T-cell (primary cell): ENCODE measurements at places on chromosomes 6 and 20. TPM values are rescaled to one million over a fixed set of nuclear protein-coding genes. Genes with fewer than 3 reads are reported as not detected.

RAD21L1 gene
- not detected for total RNA-seq

DNA sequence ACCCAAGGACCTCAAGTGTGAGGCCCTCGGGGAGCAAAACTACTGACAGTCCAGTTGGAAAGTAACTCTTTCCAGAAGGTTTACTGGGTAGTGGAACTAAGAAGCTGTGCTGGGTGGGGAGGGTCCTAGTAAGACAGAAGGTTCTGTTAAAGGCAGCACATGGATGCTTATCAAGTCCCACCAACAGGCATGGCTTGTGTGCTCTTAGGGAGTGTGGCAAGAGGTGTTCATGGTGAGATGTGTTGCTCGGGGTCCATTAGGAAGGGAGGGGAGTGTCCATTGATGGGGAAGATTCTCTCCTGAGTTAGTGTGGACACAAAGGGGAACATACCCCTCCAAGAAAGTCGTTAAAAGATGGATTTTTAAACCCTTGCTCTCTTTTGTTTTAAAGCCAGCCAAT, 120.6 kb downstream of the LY86 start:
- no peak for DNase-seq
- no peaks in the 10 kb centered on the region for H3K27me3 ChIP-seq
- H3K4me3 ChIP-seq = no peak overlapping the region
- H3K4me1 ChIP-seq = peaks cover 22% of the 10 kb centered on the region

MCHR2 gene
- total RNA-seq = not detected

- DNase-seq = no peak
- no peak overlapping the region for H3K4me3 ChIP-seq
- H3K36me3 ChIP-seq = no peaks in the 10 kb centered on the region
- no peak overlapping the region for H3K27ac ChIP-seq
- peaks cover 24% of the 10 kb centered on the region for H3K4me1 ChIP-seq
- H3K27me3 ChIP-seq = no peaks in the 10 kb centered on the region
These were observed 105.9 kb downstream of the TOX2 start for GRCh38 chr20:44020406-44021148.

DNA sequence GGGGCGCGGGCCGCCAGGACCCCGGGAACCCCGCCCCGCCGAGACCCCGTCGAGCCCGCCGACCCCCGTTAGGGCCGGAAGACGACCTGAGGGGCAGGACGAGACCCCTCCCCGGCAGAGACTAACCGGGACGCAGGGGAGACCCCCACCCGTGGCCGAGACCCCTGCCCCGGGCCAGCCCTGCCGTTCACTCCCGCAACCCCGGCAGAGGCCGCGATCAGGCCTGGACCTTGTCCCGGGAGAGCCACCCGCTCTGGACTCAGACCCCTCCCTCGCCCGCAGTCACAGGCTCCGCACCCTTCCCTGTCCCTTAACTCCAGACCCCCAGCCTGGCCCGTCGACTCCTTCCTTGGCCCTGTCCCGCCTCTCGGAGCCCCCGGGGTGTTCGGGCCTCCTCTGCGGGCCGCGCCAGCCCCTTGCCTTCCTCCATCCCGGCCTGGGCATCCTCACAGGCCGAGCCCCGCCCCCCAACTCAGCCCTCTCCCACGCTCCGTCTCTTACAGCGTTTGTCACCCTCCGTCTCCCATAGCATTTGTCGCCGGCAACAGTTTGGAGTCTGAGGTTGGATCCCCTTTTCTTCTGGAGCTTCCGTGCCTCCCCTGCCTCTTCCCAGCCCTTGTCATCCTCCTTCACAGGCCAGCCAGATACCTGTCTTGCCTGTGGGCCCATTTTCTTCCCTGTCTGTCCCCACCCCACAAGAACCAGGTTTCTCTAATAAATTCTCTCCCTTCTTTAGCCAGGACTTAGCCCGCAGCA, 569 bp downstream of the TCEA2 start:
- no peaks in the 10 kb centered on the region for H3K36me3 ChIP-seq
- no peak overlapping the region for H3K27ac ChIP-seq
- H3K27me3 ChIP-seq = no peaks in the 10 kb centered on the region
- H3K4me1 ChIP-seq = peaks cover 60% of the 10 kb centered on the region

DNA sequence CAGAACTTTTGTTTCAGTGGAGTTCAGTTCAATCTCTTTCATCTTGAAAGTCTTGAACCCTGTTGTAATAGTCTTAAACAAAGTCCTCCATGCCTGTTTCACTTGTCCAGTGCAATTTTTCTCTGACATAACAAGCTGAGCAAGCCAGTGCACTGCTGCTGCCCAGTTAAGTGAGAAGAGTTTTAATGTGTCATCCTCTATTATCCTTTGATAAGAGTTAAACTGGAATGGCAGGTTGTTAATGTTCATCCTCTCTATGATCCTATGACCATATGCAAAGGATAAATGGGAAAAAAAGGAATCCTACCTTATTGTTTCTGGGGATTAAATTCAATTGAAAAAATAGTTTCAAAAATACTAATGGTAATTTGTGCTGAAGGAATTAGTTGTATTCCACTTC, 197.5 kb downstream of the FRK start:
- no peaks in the 10 kb centered on the region for H3K4me1 ChIP-seq
- no peak overlapping the region for H3K4me3 ChIP-seq
- no peak overlapping the region for H3K27ac ChIP-seq
- H3K36me3 ChIP-seq = no peaks in the 10 kb centered on the region

DNA sequence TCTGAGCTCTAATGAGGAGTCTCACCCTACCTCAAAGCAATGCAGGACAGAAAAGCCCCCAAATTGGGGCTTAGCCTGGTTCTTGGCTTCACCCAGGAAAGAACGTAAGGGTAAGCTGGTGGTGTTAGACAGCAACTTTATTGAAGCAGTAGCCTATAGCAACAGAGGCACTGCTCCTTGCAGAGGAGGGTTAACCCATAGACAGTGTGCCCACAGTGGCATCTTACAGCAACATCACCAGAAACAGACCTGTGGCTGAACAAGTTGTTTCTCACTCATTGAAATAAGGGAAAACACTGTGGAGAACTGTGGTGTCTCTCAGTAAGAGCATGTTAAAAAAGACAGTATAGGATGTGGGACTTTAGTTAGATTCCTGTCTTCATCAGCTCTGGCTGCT, 80.4 kb upstream of the SPTLC3 start:
- H3K27ac ChIP-seq = no peak overlapping the region
- H3K4me3 ChIP-seq = no peak overlapping the region
- no peaks in the 10 kb centered on the region for H3K4me1 ChIP-seq
- H3K36me3 ChIP-seq = no peaks in the 10 kb centered on the region
- DNase-seq = no peak

DNA sequence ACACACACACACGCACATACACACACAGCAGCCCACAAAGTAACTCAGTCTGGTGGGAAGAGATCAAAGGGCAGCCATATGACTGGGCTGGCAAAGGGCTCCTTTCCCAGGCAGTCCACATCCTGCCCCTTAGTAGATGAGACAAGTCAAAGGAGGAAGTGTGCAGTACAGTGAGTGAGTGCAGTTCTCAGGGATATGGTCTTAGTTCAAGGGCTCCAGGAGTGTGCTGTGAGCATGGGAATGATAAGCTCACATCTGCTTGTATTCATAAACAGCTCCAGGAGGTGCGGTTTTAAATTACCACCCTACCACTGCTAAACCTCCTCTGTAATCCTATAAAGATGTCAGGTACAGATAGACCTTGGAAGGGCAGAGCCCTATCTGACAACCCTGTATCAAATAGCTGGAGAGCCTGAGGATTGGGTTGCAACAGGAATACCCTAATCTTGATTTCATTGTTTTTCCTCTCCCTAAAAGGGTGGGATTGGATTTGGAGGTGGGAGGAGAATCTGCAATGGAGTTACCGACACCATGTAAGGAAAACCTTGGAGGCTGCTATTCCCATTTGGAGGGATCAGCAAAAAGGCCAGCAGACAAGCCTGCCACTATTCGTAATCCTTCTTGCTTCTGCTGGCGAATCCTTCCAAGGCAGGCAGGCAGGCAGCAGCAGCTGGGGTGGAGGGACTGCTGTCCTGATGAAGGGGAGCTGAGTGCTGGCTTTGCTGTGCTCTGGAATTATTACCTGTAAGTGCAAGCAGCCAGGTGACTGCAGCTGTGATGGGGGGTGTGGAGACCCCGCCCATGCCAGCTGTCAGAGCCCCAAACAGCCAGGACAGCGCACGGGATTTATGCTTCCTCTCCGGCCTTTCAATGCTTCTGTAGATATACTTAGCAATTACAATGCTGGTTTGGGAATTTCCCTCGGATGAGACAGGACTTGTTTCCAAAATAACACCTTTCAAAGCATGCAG, 342.7 kb downstream of the PRL start:
- no peak for DNase-seq
- H3K4me1 ChIP-seq = peaks cover 24% of the 10 kb centered on the region
- H3K27me3 ChIP-seq = no peaks in the 10 kb centered on the region
- no peaks in the 10 kb centered on the region for H3K36me3 ChIP-seq
- H3K27ac ChIP-seq = no peak overlapping the region

DNA sequence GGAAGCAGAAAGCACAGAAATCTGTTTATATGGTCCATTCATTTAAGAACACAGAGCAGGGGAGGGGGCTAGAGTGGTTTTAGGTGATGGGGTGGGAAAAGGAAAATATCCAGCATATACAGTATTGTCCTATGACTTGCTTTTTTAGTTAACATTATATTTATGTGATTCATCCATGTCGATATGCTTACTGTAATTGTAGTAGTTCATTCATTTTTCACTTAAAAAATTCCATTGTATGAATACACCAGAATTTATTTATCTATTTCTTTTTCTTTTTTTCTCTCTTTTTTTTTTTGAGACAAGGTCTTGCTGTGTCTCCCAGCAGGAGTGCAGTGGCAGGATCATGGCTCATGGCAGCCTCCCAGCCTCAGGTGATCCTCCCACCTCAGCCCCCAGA, 9.6 kb upstream of the PRIM2 start:
- no peaks in the 10 kb centered on the region for H3K27me3 ChIP-seq
- H3K27ac ChIP-seq = no peak overlapping the region
- H3K4me1 ChIP-seq = no peaks in the 10 kb centered on the region
- no peak for DNase-seq
- H3K4me3 ChIP-seq = no peak overlapping the region

GRCh38 chr6:44096612-44097011, 30.6 kb downstream of the MRPL14 start:
- H3K4me3 ChIP-seq = no peak overlapping the region
- no peak overlapping the region for H3K27ac ChIP-seq
- no peaks in the 10 kb centered on the region for H3K4me1 ChIP-seq
- H3K36me3 ChIP-seq = peaks cover 2% of the 10 kb centered on the region

DNA sequence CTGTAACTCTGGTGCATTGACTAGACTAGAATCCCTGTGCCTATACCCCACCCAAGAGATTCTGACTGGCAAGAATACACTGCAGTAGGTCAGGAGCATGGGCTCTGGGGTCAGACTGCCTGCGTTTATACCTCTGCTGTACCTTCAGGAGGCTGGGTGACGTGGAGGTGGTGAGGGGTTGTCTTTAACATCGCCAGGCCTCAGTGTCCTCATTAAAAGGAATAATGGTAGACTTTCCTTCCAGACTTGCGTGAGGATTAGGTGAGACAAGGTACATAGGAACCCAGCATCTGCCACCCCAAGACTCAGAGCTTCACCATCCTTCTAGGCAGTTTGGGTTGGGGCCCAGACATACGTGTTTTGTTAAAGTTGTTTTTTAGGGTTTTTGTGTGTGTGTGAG, 44.3 kb downstream of the TM9SF4 start:
- H3K27ac ChIP-seq = no peak overlapping the region
- H3K27me3 ChIP-seq = no peaks in the 10 kb centered on the region
- H3K4me3 ChIP-seq = no peak overlapping the region
- H3K36me3 ChIP-seq = peaks cover 69% of the 10 kb centered on the region

OR2J1 gene
- total RNA-seq = not detected

DNA sequence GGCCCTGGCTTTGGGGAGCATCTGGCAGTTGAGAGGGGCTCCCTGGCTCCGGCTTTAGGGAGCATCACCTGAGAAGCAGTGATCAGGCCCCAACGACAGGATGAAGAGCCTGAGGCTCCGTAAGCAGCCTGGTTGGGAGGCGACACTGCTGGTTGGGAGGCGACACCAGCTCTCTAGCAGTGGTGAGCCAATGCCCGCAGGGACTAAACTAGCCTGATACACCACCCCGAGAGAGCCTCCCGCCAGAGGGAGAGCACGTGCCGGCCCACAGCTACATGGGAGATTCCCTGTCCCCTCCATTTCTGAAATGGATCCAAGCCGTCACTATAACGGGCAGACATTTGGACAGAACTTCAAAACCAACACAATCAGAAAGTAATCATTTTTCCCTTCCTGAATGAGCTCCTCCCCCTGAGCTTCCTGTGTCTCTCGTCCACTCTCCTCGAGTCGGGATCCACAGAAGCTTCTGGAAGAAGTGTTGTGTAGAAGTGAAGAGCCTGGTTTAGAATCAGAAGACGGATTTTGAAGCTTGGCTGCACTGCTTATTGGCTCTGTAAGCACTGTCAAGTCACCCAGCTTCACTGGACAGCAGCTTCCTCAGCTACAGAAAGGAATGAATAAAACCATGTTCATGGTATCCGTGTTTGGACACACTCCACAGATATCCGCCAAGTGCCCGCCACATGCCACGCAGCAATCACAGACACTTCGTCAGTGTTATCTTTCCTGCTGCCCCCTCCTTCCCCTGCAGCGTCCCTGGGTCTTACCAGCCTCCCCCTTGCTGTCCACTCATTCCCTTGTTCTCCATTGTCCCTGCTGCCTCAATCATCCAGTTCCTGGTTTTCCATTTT, 199.6 kb downstream of the TTLL2 start:
- H3K4me3 ChIP-seq = no peak overlapping the region
- no peak overlapping the region for H3K27ac ChIP-seq
- H3K36me3 ChIP-seq = no peaks in the 10 kb centered on the region
- no peaks in the 10 kb centered on the region for H3K27me3 ChIP-seq
- DNase-seq = no peak

GRCh38 chr20:56816349-56816748, 187.2 kb downstream of the TFAP2C start:
- no peak overlapping the region for H3K4me3 ChIP-seq
- H3K4me1 ChIP-seq = no peaks in the 10 kb centered on the region
- no peaks in the 10 kb centered on the region for H3K36me3 ChIP-seq
- H3K27ac ChIP-seq = no peak overlapping the region
- peaks cover 4% of the 10 kb centered on the region for H3K27me3 ChIP-seq

- DNase-seq = no peak
- no peak overlapping the region for H3K27ac ChIP-seq
- no peaks in the 10 kb centered on the region for H3K36me3 ChIP-seq
- H3K4me3 ChIP-seq = no peak overlapping the region
- no peaks in the 10 kb centered on the region for H3K4me1 ChIP-seq
- H3K27me3 ChIP-seq = no peaks in the 10 kb centered on the region
These were observed 6.3 kb upstream of the TBC1D22B start for GRCh38 chr6:37251211-37251780.

- DNase-seq = no peak
- no peak overlapping the region for H3K4me3 ChIP-seq
- H3K4me1 ChIP-seq = no peaks in the 10 kb centered on the region
- no peaks in the 10 kb centered on the region for H3K36me3 ChIP-seq
- H3K27ac ChIP-seq = no peak overlapping the region
- H3K27me3 ChIP-seq = peaks cover 7% of the 10 kb centered on the region
These were observed 491.1 kb downstream of the KIF16B start for GRCh38 chr20:16082051-16082550.

GRCh38 chr20:19974630-19975435, 42.3 kb upstream of the NAA20 start:
- DNase-seq = no peak
- H3K4me3 ChIP-seq = no peak overlapping the region
- H3K4me1 ChIP-seq = no peaks in the 10 kb centered on the region
- no peaks in the 10 kb centered on the region for H3K36me3 ChIP-seq
- H3K27me3 ChIP-seq = peaks cover 3% of the 10 kb centered on the region
